ENCODE measurements at places on chromosomes 7 and 10. TPM values are rescaled to one million over a fixed set of nuclear protein-coding genes. Genes with fewer than 3 reads are reported as not detected.

- no peak for DNase-seq
These were observed 217.4 kb downstream of the CACNA2D1 start for GRCh38 chr7:82226191-82226590.

DNA sequence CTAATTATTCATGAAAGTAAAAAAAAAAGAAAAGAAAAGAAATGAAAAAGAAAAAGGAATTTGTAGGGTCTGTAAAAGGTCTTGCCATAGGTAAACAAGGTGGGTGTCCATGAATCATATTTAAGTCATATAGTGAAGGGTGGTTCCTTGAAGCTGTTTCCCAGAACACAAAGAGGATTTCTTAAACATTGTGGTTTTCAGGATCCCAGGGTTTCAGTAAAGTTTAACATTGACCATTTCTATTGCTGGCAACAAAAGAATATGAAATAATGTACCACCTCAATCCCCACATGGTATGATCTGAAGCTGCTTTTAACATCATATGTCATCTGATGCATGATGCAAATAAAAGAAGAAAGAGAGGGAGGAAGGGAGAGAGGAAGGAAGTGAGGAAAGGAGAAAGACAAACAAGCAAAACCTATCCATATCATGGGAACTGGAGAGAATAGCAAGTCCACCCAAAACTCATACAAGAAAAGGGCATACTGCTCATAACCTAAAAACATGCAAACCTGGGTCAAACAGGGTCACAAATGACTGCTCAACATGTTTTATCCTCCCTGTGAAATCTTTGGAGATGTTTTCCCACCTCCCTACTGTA is 663.5 kb downstream of the SORCS1 start:
- no peak for DNase-seq

DNA sequence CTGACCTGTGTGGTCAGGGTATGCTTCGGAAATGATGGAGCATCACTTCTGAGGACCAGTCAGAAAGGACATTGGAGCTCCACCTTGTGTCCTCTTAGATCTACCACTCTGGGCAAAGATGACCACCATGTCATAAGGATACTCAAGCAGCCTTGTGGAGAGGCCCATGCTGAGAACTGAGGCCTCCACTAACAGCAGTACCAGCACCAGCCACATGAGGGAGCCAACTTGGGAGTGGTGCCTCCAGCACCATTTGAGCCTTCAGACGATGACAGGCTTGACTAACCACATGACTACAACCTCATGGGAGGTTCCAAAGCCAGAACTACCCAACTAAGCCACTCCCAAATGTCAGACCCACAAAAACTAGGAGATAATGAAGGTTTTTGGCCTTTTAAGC is 116.0 kb downstream of the NPTX2 start:
- no peak for DNase-seq

- DNase-seq, result no peak
These were observed 95.3 kb downstream of the CACNA2D1 start for GRCh38 chr7:82348251-82348650.

DNA sequence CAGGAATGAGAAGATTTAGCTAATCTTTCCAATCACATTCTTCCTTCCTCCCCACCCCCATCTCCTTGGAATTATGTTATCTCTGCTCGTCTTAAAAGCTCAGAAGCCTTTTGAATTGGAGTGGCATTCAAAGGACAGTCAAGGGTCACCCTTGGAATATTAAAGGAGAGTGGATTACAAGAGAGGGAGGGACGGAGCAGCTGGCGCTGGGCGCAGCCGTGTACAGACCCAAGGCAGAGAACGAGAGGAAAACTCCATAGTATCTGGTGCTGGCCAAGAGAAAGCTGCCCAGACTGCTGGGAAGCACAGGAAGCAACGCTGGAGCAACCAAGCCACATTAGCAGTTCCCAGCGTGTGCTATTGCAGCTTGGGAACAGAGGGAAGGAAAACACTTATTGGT is 95.7 kb downstream of the POU6F2 start:
- no peak for DNase-seq

GRCh38 chr10:44966816-44967509 is 7.4 kb downstream of the RASSF4 start:
- DNase-seq, result no peak

- DNase-seq, result no peak
These were observed 92.3 kb upstream of the ELMO1 start for GRCh38 chr7:37540917-37541316.

DNA sequence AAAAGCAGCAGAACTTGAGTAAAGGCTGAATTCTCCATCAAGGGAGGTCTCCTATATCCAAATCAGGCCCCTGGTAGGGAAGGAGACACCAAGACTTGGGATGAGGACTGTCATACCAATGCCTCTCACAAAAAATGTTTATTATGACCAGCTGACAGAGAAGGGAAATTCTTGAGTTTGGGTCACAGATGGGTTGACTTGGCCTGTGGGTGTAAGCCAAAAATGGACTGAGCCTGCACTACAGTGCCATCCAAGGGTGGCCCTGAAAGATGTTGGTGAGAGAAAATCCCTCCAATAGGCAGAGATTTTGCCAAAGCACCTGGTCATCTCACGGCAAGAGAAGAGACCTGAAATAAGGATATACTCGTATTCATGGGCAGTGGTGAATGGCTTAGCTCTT is 27.0 kb upstream of the PPIF start:
- DNase-seq, result no peak

GRCh38 chr7:41538810-41539724 is 163.8 kb downstream of the INHBA start:
- DNase-seq, result no peak

DNA sequence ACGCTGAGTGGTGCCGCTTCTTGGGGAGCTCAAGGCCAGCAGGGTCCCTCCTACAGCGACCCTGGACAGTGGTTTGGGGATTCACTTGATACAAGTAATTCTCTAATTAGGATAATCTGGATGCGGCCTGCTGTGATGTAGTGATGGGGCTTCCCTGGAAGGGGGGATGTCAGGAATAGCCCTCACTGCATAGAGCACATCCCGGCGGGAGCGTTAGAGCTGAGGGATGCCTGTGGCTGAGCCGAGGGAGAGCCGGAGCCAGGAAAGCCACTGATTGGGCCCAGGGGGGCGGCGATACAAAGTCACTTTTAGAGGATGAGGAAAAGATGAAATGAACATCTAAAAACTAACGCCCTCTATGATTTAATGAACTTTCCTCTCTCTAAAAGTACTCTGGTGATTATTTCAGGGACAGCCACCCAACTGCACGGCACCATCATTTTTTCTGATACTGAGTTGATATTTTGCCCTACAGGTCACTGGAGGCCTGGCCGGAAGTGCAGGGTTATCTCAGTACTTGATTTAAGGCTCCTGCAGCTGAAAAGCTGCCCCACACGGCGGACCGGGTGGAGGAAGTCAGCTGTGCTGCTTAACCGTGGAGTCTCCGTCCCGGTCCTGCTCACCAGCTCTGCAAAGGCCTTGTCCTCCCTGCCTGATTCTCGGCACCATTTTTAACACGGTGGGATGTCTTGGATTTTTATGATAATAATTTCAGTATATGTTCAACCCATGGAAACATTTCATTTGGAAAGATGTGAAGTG is 518.8 kb downstream of the DNAJB6 start:
- no peak for DNase-seq

- DNase-seq, result peak; percentile 53
These were observed 44.0 kb upstream of the CRTAC1 start for GRCh38 chr10:98074315-98074911.

GRCh38 chr10:1653321-1653720 is 84.0 kb downstream of the ADARB2 start:
- no peak for DNase-seq

- DNase-seq, result no peak
These were observed 9.4 kb downstream of the MPP7 start for GRCh38 chr10:28293236-28294168.

DNA sequence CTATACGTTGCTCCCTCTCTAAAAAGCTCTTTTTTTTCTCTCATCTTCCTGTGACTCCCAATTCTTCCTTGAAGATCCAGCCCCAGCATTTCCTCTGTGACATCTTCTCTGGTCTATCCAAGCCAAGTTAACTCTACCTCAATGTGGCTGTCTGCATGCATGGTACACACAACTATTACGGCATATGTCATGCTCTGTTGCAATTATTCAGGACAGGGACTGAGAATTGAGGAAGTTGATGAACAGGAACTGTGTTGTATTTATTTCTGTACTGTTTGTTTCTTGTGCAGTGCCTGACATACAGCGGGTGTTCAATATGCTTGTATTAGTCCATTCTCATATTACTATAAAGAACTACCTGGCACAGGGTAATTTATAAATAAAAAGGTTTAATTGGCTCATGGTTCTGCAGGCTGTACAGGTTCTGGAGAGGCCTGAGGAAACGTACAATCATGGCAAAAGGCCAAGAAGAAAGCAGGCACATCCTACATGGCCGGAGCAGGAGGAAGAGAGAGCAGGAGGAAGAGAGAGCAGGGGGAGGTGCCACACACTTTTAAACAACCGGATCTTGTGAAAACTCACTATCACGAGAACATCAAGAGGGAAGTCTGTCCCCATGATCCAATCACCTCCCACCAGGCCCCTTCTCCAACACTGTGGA is 6.3 kb downstream of the TRPV5 start:
- no peak for DNase-seq

The KAT6B gene
- 155 TPM for total RNA-seq

The TMEM178B gene
- total RNA-seq, result 0.31 TPM

The AKR1D1 gene
- not detected for total RNA-seq

The PNLIP gene
- total RNA-seq, result not detected

The LMOD2 gene
- not detected for total RNA-seq

The HNRNPF gene
- total RNA-seq, result 163 TPM

The PLXDC2 gene
- 60.0 TPM for total RNA-seq
